ENCODE measurements at places on chromosomes 2 and 18.

- DNase-seq: no peak
These were observed 503.5 kb upstream of the SOX11 start for GRCh38 chr2:5188636-5189035.

- no peak for DNase-seq
These were observed 9.5 kb downstream of the INPP1 start for GRCh38 chr2:190352668-190353536.

GRCh38 chr2:98577313-98577712, 31.0 kb downstream of the COA5 start:
- DNase-seq: no peak

DNA sequence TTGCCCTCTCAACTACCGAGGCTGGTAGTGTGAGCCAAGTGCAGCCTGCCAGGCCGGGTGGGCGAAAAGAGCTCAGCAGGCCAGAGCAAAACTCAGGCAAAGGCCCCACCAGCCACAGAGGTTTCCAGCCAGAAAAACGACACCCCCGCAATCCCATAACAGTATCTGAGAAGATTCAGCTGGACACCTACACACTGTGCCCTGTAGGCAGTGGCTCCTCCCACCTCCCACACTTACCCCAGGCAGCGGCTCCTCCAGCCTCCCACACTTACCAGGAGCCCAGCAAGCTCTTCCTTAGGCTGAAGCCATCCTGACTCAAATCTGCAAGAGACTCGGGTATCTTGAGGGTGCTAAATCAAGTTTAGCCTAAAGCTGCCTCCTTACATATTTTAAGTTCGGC, 15.6 kb upstream of the TMEM18 start:
- no peak for DNase-seq

- DNase-seq: no peak
These were observed 117.4 kb upstream of the NOSTRIN start for GRCh38 chr2:168684921-168685599.

DNA sequence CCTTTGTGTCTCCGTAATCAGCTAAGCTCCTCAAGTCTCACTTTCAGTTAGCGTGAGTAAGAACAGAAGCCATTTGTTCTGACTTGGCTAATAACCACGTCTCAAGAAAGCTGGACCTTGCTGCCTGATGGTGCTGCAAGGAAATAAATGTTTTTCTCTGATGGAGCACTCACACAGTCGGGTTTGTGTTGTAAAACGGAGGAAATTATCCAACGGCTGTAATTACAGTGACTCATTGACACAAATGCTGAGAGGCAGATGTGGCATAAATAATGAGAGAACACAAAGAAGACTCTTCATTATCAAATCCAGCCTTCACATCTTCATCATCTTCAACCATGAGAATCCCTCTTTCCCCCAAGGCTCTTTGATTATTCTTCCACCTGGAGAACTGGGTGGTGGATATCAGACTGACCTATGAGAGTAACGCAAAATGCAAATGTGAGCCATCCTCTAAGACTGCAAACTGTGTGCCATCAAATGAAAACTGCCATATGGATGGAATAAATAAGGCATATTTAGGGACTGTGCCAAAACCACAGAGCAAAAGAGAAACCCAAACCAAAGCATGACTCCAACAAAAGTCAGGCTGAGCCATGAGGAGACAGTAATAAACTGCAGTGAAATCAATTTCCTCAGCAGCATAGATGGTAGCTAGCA, 252.6 kb downstream of the RND3 start:
- peak; percentile 72 for DNase-seq

- DNase-seq: no peak
These were observed 14.9 kb downstream of the ELMOD3 start for GRCh38 chr2:85369500-85369899.

DNA sequence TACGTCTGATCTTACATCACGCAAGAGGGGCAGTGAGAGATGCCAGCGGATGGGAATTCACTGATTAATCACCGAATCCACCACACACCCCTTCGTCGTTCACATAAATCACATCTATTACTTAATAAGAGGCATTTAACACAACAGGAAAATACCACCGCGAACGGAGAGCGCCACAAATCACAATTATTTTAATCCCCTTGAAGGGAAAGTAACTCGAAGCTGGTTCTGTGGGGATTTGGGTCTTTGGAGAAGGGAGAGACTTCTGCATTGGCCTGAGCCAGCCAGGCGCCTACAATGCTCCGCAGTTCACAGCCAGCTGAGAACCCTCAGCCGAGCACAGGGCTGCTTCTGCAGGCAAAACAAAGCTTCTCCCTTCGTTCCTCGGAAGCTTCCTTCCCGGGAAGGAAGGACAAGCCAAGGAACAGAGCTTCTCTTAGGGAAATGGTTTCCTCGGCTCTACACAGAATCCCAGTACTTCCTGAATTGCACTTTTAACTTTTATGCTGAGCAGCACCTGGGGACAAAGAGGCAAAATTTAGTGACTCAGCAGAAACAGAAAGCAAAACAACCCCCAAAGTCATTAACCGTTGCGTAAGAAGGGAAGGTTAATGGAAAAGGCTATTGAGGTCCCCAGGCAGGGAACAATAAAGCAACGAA, at the start of gene LRP1B:
LRP1B (minus strand) TSS at position 7 of the 660 bp plus-strand sequence. CDS start 287 bp downstream, outside the sequence.
- DNase-seq: peak; percentile 10

DNA sequence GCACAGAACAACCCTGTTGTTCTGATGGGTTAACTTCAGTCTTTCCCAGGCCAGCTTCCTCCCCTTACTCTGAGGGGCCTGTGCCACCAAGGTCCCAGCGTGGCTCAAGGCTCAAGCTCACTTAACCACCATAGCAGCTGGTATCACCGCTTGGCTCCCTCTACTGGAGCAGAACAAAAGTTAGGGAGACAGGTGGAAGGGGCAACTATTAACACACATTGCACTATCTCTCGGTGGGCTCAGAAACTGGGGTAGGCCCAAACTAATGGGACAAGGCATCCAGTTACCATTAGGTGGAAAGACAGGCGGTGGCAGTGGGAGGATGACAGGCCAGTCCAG, 88.7 kb upstream of the ATL2 start:
- DNase-seq: peak; percentile 27

DNA sequence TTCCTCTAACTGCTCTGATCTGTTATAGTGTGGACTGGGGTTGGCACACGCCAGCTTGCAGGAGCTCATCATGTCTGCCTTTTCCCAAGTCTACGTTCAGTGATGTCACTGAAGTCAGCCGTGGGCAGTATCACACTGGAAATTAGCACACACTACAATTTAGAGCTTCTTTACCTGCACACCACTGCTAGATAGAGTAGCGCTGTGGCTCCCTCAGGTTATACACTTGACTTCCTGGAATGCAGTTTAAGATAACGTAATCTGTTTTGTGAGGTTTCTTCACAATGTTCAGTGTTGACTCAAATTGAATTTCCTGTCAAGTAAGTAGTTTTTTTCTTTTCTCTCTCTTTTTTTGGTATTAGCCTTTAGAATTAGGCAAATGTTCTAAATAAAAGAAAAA, 487.2 kb downstream of the DCDC2C start:
- DNase-seq: no peak

- DNase-seq: no peak
These were observed 421.3 kb downstream of the ARHGAP15 start for GRCh38 chr2:143550500-143550899.

DNA sequence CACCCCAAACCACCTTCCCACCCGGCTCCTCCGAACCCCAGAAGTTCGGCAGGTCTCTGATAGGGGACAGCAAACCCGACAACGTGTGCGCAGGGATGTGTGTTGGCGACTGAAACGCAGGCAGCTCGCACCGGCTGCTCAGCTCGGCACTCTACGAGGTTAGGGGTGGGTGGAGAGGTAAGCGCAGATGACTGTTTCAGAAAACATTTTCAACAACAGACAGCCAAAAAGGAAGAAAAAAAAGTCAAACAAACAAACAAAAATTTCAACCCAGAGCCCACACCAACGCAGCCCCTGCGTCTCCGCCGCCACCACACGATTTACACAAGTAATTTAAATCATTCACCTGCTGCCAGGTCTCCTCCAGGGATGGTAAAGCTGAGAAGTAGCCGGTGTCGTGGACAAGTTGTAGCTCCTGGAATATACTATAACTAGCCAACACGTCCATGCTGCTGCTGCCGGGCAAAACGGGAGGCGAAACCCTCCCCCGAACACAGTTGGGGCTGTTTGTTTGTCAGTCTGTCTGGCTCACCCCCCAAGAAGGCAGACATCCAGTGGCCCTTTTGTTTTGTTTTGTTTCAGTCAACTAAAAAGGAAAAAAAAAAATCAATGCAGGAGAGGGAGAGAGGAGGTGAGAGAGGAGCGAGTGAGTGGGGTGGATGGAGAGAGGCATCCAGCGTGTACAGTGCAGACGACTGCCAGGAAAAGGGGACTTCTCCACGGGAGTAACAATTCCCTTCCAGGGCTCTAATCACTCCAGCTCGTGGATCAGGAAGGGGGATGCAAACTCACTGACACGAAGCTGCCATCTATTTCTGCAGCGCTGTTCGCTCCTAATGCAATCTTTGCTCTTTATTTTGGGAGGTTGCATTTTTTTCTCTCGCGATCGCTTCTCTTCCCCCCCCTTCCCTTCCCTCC, at the start of gene KLF7:
KLF7 (minus strand) TSS at position 828 of the 918 bp plus-strand sequence; CDS start at position 448, 380 bp downstream.
- no peak for DNase-seq

DNA sequence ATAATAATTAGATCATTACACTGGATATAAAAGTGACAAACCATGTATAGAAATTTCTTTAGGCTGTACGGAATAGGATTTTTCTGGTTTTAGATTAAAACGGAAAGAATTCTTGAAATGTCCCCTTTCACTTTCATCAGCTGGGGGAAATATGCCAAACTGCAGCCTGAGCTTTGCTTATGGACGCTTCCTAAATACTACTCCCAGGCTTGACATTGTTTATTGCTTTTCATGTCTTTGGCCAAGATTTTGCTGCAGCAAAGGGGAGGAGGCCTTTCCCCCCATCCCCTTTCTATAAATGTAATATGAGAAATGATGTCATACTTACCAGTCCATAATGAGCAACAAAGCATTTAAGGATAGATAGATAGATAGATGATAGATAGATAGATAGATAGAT, 158.4 kb downstream of the MAP2 start:
- DNase-seq: no peak

DNA sequence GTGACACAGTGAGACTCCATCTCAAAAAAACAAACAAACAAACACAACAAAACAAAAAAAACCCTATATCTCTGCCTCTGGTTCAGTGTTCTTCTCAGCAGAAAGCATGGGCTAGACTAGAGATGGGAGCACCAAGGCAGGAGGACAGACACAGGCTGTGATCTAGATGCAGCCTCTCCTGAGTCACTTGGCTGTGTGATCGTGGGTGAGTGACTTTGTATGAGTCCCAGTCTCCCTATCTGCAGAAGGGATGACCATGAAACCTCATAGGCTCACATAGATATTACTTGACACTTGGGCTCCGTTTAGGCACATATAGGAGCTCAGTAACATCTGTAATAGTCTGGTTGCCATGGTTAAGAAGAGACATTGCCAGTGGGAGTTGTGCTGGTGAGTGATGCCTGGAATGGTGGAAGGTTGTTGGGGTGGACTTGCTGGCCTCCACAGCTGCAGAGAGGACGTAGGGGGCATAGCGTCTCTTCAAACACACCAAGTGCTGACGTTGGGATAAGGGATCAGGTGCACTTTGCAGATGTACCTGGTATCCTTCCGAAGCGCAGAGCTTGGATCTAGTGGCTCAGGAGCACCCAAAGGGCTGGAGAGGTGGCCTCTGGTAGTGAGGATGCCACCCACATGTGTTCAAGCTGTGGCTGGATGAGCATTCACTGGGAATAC, 318.9 kb upstream of the HS6ST1 start:
- DNase-seq: no peak

DNA sequence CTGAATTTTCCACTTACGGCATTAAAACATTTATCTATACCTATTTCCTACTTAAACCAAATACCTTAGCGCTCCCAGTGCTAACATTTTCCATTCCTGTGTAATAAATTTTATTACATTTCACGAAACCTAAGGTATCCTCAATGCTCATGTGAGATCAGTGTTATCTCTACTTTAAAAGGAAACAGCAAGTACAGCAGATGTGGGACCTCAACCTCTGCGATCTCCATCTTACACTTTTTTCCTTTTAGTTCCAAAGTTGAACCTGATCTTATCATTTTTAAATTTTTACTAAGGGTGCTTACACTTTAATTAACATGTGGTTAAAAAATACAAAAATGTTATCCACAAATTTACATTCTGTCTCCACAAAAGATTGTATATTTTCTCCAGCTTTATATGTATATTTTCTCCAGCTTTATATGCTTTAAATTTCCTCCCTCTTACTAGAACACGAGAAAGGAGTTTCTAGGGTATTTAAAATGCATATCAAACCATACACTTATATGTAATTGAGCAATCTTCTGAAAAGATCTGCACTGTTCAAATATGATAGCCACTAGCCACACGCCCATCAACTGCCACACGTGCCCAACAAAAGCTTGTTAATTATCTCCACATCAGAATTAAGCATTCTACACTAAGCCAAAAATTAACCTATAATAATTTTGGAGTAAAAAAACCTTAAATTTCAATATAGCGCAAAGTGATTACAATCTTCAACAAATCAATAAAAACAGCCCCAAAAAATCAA, 38.1 kb downstream of the MBOAT2 start:
- DNase-seq: no peak

DNA sequence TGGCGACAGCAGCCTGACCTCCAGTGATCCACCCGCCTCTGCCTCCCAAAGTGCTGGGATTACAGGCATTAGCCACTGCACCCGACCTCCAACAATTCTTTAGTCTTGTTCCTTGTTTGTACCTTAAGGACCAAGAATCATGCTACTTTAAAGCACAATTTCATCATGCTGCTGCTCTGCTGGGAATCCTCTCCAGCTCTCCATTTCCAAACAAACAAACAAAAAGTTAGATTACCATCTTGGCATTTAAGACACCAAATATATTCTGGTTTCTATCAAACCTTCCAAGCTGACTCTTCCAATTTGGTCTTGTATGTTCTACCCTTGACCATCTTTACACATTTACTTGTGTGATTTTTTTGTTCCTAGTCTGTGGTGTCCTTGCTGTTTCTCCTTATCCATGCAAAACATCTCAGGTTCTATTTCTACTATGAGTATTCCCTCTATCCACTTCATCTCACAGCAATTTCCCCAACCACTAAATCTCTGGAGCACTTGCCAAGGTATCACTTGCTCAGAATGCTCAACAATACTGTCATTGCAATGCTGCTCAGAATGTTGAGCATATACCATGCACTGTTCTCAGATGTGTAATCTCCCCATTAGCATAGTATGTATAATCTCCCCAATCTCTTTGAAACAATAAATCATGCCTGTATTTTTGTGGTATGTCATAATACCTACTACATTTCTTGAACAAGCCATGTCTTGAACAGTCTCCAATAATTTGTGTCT, 73.2 kb upstream of the GALNT5 start:
- DNase-seq: no peak

- DNase-seq: no peak
These were observed 52.6 kb downstream of the NEDD4L start for GRCh38 chr18:58096658-58097057.

DNA sequence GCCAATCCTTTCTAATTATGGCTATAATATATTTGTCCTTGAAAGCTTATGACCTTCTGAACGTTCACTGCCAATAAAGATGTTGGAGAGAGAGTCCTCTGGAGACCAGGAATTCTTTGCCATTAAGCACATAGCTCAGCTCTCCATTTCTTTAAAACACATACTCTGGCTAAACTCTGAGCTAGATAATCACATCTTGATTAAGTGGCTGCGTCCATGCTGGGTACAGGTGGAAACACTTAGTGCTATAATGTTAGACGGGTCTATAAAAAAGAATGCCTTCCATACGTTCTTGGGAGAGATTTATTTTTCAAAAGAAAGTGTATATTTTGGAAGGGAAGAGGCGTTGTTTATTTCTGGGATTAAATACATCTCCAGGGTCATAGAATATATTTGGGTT, 314.5 kb downstream of the LPIN1 start:
- DNase-seq: no peak
